Right cardiac atrium (tissue), 5 donors: ENCODE measurements at places on chromosomes 2 and 18. TPM values are rescaled to one million over a fixed set of nuclear protein-coding genes. Genes with fewer than 3 reads are reported as not detected.

Gene COL3A1
- 343 TPM for total RNA-seq

Gene KCNG2
- 0.15 TPM for total RNA-seq

Gene ABCG5
- total RNA-seq, result not detected

Gene L3MBTL4
- total RNA-seq, result 34.9 TPM

Gene GPC1
- total RNA-seq, result 107 TPM
